ENCODE measurements at places on chromosomes 7 and 10. TPM values are rescaled to one million over a fixed set of nuclear protein-coding genes. Genes with fewer than 3 reads are reported as not detected.

GRCh38 chr7:145106001-145106400 is 270.1 kb upstream of the TPK1 start:
- peak; percentile 48 for DNase-seq

GRCh38 chr10:79381804-79382221 is 34.5 kb downstream of the PPIF start:
- peak; percentile 86 for DNase-seq

DNA sequence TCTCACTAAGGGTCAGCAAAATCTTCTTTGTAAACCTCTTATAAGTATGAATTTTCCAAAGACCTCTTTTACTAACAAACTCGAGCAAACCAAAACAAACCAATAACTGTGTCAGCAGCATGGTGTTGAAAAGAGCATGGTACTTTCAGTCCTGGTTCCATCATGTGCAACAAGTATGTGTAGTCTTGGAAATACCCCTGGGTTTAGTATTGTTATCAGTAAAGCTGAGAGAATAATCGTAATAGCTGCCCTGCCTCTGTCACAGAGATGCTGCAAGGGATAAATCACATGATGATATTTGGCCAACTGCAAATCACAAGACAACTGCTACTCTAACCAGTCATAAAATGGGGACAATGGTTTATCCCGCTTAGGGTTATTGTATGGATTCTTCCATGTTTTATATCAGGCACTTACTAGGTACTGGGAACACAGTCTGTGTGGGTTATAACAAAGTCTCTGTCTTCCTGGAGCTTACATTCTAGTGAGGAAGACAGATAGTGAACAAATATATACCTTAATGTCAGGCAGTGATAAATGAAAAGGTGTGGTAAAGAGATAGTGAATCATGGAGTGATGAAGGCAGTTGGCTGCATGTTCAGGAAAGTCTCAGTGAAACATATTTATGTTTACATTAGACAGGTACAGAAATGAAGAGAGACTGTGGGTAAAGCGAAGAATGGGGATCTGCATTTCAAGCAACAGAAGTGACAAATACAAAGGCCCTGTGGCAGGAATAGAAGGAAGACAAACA is 60.5 kb upstream of the C10orf90 start:
- DNase-seq, result no peak

DNA sequence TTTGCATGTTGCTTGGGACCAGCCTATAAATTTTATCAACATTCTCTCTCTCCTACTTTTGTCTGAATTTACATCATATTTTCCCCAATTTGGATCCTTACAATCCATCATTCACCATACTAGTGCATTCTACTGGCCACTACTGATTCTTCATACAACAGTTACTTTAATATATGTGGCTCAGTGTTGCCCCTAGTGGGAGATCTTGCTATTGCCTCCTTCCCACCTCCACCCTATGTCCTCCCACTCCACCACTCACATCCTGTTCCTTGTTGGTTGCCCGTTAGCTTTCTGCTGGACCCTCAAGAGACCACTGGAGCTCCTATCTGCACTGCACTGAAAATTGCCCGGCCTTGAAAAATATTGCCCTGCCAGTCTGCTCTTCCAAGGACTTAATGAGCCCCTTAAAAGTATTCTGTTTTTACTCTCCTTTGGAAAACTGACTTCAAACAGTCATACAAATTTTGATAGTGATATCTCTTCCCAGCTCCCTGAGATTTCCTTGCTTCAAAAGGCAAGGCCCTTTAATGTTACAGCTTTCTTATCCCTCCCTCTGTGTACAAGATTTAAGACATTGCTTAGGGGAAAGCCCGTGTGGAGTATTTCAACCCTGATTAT is 243.2 kb upstream of the TMEM229A start:
- DNase-seq, result no peak

DNA sequence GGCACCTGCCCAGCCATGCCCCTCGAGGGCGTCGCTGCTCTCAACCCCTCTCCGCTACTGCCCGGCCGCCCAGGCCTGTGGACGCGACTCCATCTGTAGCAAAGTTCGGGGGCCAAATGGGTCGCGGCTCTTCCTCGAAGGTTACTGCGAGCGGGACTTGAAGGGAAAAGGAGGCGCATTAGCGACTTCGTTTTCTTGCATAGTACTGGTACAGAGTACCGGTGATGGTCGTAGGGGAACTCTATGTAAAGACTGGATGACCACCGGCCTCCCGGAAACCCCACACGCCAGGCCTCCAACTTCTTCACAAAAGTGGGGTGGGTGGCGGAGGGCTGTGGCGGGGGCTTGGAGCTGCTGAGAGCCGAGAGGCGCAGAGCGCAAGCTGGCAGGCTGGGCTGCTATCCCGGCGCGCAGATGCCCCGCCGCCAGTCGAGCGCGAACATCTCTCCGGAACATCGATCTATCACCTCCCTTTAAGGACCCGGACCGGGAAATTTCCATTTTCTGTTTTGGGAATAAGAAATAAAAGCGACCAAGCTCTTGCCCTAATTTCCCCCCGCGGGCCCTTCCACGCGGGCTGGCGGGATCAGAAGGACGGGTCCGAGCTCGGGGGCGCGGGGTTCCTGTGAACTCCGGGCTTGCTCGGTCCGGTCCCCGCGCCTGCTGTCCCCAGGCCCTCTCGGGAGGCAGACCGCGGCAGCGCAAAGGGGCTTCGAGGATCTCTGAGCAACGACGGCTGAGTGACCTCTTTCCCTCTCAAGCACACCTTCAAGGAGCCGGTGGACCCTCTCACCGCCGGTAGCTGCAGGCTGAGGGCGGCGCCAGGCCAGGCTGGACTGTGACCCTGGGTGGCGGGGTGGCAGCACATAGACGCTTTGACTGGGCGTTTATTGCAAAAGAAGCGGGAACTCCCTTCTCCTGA is 12.2 kb upstream of the FEZF1 start:
- DNase-seq, result peak; percentile 72

- DNase-seq, result no peak
These were observed 431.8 kb upstream of the FZD8 start for GRCh38 chr10:36073796-36074345.

- no peak for DNase-seq
These were observed 116.4 kb upstream of the NANOS1 start for GRCh38 chr10:118912961-118913600.

GRCh38 chr7:93897680-93898079 is 7.1 kb upstream of the TFPI2 start:
- no peak for DNase-seq

GRCh38 chr7:26525398-26526264 is 234.0 kb downstream of the SNX10 start:
- DNase-seq, result no peak

DNA sequence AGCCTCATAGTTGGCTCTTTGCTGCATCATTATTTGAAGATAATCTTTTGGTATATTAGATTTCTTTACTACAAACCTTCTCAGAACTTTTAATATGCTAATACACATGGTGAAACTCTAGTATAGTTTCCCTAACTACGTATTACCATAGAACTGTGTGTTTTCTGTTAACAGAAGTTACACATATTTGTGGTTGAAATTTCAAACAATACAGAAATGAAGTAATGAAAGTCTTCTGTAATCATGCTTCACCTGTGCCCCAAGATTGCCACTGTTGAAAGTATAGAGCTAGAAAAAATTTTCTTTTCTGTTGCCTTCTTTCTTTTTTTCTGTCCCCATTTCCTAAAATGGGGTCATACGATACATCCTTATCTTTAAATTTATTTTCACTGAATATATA is 9.1 kb downstream of the BMPR1A start:
- DNase-seq, result no peak

- no peak for DNase-seq
These were observed 145.0 kb downstream of the LRRC4 start for GRCh38 chr7:127886248-127886647.

DNA sequence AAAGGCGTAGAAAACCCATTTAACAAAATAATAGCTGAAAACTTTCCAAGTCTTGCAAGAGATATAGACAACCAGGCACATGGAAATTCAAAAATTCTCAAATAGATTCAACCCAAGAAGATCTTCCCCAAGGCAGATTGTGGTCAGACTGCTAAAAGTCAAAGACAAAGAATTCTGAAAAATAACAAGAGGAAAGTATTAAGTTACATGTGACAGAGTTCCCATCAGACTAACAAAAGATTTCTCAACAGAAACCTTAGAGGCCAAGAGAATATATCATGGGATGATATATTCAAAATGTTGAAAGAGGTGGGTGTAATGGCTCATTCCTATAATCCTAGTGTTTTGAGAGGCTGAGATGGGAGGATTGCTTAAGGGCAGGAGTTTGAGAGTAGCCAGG is 59.8 kb downstream of the TMEM178B start:
- DNase-seq, result no peak

GRCh38 chr10:1267148-1267547 is 211.0 kb downstream of the WDR37 start:
- DNase-seq, result no peak

GRCh38 chr10:123742751-123743440 is 76.7 kb downstream of the GPR26 start:
- DNase-seq, result no peak

DNA sequence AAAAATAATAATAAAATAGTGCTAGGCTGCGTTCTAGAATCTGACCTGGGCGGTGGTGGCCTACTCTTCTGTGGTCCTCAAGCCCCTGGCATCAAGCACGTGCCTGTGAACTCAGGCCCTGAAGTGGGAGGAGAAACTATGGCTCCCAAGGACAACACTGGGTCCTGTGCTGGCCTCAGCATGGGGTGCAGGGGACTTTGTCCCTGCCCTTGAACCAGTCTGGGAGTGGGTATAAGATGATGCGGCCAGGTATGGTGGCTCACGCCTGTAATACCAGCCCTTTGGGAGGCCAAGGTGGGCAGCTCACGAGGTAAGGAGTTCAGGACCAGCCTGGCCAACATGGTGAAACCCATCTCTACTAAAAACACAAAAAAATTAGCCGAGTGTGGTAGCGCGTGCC is 5.5 kb downstream of the ZP3 start:
- DNase-seq, result peak; percentile 21

- DNase-seq, result no peak
These were observed 534.1 kb downstream of the ANKRD7 start for GRCh38 chr7:118758582-118758981.

DNA sequence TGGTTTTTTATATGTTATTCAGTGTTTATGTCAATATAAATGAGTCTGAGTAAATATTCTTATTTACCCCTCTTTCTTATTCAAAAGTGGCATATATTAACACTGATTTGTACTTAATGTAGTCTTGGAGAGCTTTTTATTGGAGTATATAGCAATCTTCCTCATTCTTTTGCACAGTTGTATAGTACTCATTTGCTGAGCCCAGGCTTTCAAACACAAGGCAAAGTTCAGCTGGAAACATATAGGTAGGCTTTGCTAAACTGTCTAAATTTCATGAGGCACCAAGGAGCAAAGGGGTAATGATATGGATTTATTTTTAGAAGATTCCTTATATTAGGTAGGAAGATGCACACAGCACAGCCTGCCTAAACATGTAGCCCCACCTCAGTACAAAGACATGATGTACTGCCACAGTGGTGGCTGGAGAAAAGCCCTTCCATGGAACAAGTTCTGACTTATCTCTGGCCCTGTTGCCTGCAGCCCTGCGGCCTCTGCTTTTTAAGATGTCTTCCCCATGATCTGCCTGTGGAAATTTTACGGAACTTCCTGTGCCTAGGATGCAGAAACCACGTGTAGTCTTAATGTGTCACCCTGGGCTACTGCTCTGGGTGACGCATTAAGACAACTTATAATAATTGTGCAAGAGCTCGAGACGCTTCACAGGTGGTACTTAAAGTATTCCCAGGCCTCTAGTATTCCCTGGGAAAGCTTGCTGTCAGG is 9.6 kb upstream of the PDCD4 start:
- no peak for DNase-seq

- DNase-seq, result no peak
These were observed 71.2 kb downstream of the C10orf105 start for GRCh38 chr10:71648254-71648932.

DNA sequence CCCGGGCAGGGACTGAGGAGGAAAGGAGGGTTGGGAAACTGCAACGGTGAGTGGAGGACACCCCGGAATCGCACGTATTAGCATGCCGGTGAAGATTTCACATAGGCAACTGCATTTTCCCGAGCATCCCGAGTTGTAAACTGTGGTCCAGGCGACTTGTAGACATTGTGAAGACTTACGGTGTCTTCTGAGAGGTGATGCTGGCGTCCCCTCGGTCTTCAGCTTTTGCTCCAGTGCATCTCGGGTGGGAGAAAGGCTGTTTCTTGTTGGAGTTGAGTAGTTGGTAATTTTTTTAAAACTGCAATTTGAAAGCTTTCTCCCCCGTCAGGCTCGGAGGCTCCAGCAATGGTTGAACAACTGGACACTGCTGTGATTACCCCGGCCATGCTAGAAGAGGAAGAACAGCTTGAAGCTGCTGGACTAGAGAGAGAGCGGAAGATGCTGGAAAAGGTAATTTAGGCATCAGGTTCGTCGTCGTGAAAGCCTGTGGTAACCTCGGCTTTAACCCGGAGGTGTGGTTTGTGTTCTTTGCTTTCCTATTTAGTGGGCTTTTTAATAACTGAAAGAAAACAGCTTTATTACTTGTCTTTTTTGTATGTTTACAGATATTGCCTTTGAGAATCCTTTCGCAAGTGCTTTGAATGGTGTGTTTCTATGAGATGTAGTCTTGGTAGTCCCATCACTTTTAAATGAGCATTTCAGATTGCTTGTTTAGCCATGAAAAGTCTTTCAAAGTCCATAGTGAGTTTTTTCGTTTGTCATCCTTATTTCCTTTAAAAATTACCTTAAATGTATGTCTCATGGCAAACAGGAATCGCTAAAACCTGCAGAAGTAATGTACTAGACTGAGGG is 687 bp downstream of the HELLS start:
- no peak for DNase-seq

DNA sequence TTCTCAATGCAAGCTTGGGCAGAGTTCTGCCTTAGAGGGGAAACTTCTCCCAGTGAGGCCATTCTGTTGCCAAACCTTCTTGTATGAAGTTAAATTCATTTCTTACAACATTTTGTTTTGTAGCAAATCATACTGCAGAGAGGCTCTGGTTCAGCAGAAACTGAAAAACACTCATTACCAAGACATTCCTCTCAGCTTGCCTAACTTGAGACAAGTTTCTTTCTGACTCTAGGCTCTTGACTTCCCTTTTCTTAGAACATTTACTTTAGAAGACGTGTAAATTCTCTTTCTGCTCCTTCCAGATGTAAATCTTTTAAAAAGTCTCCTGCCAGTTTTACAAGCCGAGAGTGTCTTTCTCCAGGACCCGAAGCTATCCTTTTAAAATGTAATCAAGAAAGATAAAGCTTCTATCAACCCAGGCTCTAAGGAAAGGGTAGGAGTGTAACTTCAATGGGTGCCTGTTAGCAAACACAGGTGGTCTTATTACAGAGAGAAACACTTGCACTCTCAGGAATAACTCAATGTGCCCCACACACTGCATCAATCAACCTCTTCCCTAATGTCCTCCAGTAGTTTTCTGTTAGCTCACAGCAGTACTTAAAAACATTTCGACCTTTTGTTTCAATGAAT is 80.5 kb upstream of the TAS2R16 start:
- no peak for DNase-seq

Gene AS3MT
- 4.8 TPM for polyA plus RNA-seq

Gene CCL24
- 1.00 TPM for polyA plus RNA-seq

Gene CCZ1B
- 38.0 TPM for polyA plus RNA-seq

Gene OR2A1
- polyA plus RNA-seq, result 0.59 TPM

Gene CALHM1
- polyA plus RNA-seq, result not detected

Gene TFPI2
- 41.2 TPM for polyA plus RNA-seq

Gene SERPINE1
- 137 TPM for polyA plus RNA-seq

All from aorta (tissue), 5 donors.